ENCODE measurements at places on chromosomes 7 and 10.

- DNase-seq: no peak
Measured at GRCh38 chr7:138727336-138728099, 26.4 kb upstream of the SVOPL start.

GRCh38 chr10:30059209-30060107, at the start of gene JCAD:
TSS of gene JCAD (minus strand) at chr10:30059586. CDS start at chr10:30047812, 11,774 bp downstream.
- DNase-seq: peak; percentile 13

GRCh38 chr10:73793456-73793855, 8.1 kb downstream of the ZSWIM8 start:
- DNase-seq: no peak

DNA sequence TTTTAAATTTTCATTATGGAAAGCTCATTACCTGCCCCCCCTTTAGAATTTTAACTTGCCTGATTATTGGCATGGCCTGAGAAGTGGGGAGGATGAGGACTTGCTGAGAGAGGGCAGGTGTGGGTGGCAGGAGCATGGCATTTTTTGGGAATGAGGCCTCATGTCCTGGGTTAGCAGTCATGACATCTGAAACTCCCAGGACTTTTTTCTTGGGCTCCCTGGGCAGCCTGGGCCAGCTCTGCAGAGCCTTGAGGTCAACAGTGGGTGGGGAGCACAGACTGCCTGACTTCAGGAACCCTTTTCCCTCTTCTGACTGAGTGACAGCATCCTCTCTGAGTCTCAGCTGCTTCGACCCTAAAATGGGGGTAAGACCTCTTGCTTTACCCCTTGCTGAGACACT, 46.3 kb downstream of the EEPD1 start:
- DNase-seq: no peak

GRCh38 chr7:11716185-11716584, 115.8 kb downstream of the THSD7A start:
- no peak for DNase-seq

GRCh38 chr10:97024168-97025073, 161.3 kb downstream of the SLIT1 start:
- DNase-seq: no peak

- no peak for DNase-seq
Measured at GRCh38 chr7:107643938-107644308, 16.7 kb upstream of the SLC26A4 start.

- DNase-seq: no peak
Measured at GRCh38 chr7:131302876-131303707, 24.6 kb upstream of the MKLN1 start.

GRCh38 chr10:102619281-102619981, 24.8 kb upstream of the TRIM8 start:
- no peak for DNase-seq

DNA sequence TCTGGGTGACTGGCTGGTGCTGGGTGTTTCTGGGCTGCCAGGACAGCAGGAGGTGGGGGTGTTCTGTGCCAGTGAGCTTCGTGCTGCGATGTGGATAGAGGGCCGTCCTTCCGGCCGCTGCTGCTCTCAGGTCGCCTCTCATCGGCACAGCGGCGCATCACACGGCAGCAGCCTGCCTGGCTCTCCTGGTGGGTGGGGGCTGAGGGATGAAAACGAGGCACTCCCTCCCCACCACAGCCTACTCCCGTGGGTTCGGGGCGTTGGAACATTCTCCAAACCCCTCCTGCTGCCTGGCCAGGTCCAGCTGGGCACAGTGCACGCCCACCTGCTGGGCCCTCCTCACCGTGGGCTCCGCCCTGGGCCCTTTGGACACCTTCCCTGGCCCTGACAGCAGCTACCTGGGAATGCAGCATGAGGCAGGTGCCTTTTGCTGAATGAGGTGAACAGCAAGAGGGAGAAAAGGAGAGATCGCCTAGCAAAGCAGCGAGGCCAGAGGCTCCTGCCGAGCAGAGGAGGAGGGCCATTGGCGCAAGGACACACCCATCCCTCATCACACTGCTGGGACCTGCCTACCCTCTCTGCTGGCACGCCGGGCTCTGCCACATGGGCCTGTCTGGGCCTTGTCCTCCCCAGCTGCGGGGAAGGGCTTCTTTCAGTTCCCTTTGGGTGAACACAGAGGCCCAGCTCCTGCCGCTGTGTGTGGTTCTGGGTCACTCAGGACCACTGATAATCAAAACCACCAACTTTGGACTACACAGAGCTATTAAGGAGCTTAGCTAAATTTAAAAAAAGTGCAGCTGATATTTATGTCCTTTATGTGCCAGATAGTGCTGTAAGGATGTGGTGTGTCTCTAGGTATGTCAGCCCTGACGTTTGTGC, 33.4 kb downstream of the INPP5A start:
- DNase-seq: no peak

Measured in activated naive CD8-positive, alpha-beta T cell treated with anti-CD3 and anti-CD28 coated beads, Interleukin-2, amount 50 U/mL, for 16 hours (primary cell).